ENCODE measurements at places on chromosomes 4 and X. TPM values are rescaled to one million over a fixed set of nuclear protein-coding genes. Genes with fewer than 3 reads are reported as not detected.

HSD17B11 gene
- total RNA-seq, result 138 TPM

RAI2 gene
- total RNA-seq, result 4.8 TPM

NDUFC1 gene
- 89.9 TPM for total RNA-seq

S100P gene
- 137 TPM for total RNA-seq

C4orf54 gene
- total RNA-seq, result 0.27 TPM

H2BW2 gene
- total RNA-seq, result not detected

ANTXR2 gene
- total RNA-seq, result 121 TPM

SH2D1A gene
- total RNA-seq, result 0.54 TPM

EPHA5 gene
- total RNA-seq, result 0.07 TPM

LEF1 gene
- 2.1 TPM for total RNA-seq

CDX4 gene
- not detected for total RNA-seq

CT45A2 gene
- not detected for total RNA-seq

STPG2 gene
- not detected for total RNA-seq

TRMT44 gene
- total RNA-seq, result 15.6 TPM

RPS6KA6 gene
- total RNA-seq, result 11.9 TPM

FAT4 gene
- 4.3 TPM for total RNA-seq

GUCY1B1 gene
- 1.2 TPM for total RNA-seq

SMIM10L2A gene
- 0.35 TPM for total RNA-seq

CXCL11 gene
- total RNA-seq, result not detected

SPANXN2 gene
- total RNA-seq, result not detected

BLTP1 gene
- 47.8 TPM for total RNA-seq

AREG gene
- 21.7 TPM for total RNA-seq

SPOCK3 gene
- 0.77 TPM for total RNA-seq

MAGEC1 gene
- total RNA-seq, result not detected

PDCL2 gene
- total RNA-seq, result not detected

LONRF3 gene
- total RNA-seq, result 7.4 TPM

NXF2B gene
- not detected for total RNA-seq

PIR gene
- 20.6 TPM for total RNA-seq

TMEM47 gene
- total RNA-seq, result 8.9 TPM
